ENCODE measurements at places on chromosomes 5 and 9.

DNA sequence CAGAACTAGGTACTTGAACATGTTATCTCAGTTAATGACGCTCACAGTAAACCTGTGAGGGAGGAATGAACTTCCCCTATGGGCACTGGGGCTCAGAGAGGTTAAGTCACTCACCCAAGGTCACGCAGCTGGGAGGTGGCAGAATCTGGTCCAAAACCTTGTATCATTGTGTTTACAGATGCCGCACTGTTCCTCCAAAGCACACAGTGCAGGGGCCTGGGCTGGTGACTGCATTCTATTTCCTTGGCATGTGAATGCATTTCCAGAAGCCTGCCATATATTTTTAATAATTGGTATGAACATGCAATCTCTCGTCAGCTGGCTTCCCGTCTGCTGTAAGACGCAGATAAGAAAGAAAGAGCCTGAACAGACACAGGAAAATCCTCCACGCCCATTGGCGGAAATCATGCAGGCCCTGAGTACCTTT is 77.0 kb upstream of the TBC1D2 start:
- DNase-seq, result no peak

- no peak for DNase-seq
Observed at GRCh38 chr5:161889971-161890370, 42.1 kb downstream of the GABRA1 start.

- DNase-seq, result no peak
Observed at GRCh38 chr5:78756858-78757257, 108.3 kb upstream of the LHFPL2 start.

DNA sequence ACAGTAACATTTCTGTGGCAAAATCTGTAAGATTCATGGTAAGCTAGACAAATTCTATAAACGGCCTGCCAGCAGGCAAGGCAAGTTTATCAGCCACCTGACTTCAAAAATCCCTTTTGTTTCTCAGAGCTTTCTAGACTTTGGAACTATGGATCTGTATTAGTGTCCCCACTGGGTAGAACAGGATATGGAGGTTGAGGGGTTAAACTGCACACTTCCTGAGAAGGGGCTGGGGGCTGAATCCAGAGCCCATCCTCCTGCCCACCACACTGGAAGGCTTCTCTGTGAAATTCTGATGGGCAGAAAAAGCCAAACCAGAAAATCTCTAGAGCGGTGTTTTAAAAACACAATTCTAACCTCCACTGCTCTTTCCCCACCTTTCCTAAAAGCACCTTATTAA is 128.7 kb downstream of the ENTREP1 start:
- DNase-seq, result no peak

GRCh38 chr5:22910523-22910922 is 57.4 kb upstream of the CDH12 start:
- DNase-seq, result no peak

DNA sequence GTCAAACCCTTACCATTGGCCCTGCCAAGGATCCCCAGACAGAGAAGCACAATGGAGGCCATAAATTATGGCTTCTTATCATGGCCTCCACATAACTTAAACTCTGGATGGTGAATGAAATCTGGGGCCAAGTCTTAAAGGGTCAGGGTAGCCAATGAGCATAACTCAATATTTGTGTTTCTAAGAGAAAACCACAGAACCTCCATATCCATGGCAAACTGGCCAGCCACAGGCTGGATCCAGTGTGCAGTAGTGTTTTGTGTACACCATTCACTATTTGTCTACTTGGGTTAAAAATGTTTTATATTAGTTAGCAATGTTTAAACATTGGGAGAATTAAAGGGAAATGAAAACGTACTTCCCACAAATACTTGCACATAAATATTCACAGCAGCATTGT is 60.8 kb downstream of the CDO1 start:
- no peak for DNase-seq

GRCh38 chr5:145204743-145205142 is 630.4 kb downstream of the PRELID2 start:
- no peak for DNase-seq

DNA sequence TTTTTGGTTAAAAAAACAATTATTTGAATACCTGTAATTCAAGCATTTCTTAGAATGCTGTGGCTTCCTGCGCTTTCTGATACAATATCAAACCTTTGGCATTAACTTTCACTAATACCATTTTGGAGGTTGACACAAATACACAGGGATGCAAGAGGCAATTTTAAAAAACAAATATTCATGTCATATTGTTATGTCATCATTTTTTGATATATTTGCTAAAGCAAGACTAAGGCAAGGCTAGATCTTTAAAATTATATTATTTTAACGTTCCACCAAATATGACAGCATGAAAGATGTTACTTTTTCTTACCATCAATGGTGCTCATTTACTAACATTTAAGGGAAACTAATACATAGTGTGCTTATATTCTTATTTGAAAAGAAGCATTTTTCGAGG is 93.4 kb upstream of the FSD1L start:
- DNase-seq, result no peak

- DNase-seq, result no peak
Observed at GRCh38 chr5:145999208-145999607, 62.8 kb downstream of the SH3RF2 start.

DNA sequence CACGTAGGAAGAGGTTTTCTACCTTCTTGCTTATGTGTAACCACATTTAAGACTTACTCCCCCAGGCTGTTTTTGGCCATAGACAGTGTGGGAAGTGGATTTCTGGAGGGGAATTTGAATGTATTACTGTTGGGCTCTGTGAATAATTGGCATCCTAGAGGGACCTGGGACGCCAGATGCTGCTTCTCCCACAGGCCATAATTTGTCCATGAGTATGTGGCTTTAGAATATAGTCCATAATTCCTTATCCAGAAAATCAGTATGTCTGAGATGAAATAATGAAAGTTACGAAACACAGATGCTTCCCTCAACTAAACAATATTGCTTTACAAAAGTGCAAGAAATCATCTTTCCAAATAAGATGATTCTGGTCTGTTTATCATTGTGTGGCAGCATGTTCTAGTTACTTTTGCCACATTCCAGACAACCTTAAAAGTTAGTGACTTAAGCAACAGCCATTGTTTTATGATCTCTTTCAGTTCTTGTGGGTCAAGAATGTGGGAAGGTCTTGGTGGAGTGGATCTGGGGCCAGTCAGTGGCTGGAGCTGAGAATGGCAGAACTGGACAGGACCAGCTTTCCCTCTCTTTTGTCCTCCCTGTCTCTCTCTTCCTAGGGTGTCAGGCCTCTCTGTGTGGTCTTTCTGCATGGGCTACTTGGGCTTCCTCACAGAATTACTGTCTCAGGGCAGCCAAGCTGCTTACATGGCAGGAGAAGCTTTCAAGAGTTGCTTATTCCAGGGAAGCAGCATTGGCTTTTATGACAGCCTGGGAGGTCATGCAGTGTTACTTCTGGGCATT is 79.4 kb downstream of the FBXL7 start:
- DNase-seq, result no peak

GRCh38 chr9:35116898-35117551 is 1.4 kb upstream of the ATOSB start:
- DNase-seq, result peak; percentile 65

DNA sequence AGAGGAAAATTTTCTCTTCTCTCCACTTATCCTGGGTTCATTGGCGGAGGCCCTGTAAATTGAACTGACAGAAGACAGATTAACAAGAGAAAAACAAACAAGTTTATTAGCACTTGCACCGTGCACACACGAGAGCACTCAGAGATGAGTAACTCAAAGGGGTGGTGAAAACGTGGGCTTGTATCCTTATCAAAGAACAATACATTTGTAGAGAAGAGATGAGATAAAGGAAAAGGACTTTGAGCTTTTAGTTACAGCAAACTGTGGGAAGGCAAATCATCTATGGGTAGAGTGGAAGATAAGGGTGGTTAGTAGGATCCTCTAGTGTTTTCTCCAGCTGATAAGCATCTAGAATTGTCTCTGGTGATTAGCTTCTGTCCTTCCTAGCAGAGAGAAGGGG is 44.4 kb upstream of the ROR2 start:
- DNase-seq, result no peak

DNA sequence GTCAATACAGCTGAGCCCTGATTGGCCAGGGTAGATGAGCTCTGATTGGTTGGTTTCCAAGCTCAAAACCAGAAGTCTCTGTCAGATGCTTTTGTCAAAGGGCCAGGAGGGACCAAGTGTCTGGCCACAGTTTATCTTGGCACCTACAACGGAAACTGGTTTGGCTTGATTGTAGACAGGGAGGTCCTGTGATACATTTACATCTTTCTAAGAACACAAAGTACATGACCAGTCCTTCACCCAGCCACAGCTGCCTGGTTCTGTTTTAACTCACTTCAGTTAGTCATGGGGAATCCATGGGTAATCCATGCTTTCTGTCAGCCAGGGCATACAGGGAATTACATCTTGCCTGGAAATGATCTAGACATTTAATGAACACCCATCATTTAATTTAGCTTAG is 171.2 kb downstream of the SLC12A2 start:
- DNase-seq, result no peak

DNA sequence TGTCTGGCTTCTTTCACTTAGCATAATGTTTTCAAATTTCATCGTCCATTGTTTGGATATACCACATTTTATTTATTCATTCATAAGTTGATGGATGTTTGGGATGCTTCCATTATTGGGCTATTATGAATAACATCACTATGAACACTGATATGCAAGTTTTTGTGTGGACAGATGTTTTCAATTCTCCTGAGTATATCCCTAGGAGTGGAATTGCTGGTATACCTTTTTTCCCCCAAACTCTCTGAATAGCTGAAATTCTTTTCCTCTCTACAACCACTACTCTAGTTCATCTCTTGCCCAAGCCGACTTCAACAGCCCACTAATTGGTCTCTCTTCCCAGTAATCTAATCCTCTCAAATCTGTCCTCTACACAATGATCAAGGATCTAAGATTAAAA is 4.7 kb upstream of the ZFR start:
- no peak for DNase-seq

DNA sequence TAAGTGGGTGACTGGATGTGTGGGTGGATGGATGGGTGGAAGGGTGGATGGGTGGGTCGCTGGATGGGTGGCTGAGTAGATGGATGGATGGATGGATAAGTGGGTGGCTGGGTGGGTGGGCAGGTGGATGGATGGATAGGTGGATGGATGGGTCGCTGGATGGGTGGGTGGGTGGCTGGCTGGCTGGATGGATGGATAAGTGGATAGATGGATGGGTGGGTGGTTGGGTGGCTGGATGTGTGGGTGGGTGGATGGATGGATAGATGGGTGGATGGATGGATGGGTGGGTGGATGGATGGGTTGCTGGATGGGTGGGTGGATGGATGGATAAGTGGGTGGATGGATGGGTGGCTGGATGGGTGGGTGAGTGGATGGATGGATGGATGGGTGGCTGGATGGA is 27.3 kb upstream of the CEP72 start:
- no peak for DNase-seq

DNA sequence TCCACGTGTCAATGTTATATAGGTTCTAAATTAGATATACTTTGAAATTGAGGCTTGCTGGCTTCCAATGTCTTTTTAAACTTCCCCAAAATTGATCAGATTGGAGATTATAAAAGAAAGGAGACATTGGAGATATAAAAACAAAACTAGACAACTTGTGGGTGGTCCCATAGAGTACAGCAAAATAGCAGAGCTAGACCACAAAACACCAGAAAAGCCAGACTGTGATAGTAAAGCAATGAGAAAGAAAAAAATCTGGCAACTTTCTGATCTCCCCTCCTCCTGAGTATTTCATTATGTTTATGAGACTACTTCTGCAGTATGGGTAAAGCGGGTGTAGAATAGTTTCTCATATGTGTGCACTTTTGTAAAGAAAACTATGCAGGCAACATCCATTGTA is 713.8 kb upstream of the MEF2C start:
- DNase-seq, result no peak

GRCh38 chr5:142239394-142240159 is 85.2 kb downstream of the SPRY4 start:
- DNase-seq, result no peak

DNA sequence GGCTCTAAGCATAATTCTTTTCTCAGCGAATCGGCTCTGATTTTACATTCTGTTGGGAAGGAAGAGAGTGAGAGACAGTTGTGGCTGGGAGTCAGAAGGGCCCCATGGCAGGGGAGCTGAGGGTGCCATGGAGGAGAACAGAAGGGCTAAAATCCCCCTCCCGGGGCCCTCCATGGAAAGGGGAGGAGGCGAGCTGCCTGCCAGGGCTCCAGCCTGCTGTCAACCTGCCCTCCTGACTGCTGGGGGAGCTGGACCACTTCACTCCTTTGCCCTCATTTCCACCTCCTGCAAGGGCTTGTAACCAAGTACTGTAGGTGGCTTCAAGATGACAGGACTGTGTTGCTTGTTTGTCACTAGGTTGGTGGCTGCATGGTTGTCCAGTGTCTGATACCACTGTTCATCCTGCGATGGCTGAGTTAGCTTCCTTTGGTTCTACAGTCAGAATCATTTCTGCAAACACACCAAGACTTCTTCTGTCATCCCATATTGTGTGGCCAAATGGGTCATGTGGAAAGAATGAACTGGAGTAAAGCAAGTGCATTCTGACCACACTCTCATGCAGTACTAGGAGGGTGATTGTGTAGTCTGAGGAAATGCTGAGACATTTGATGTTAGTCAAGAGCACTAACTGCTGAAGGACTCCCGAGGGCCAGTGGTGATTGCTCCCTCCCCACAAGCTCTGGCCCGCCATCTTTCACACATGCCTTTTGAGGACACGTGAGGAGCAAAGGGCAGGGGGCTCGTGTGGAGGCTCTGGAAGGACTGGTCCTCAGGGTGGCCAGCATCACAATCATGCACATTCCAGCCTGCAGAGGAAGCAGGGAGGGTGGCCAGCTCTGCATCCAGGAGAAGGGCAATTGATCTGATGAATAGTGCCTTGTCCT is 307.2 kb downstream of the GADD45G start:
- DNase-seq, result no peak

- DNase-seq, result no peak
Observed at GRCh38 chr5:125560476-125561225, 814.2 kb upstream of the ZNF608 start.

GRCh38 chr9:85016384-85017006 is 347.0 kb downstream of the NTRK2 start:
- no peak for DNase-seq

- DNase-seq, result no peak
Observed at GRCh38 chr5:110957934-110958333, 113.6 kb upstream of the TSLP start.

DNA sequence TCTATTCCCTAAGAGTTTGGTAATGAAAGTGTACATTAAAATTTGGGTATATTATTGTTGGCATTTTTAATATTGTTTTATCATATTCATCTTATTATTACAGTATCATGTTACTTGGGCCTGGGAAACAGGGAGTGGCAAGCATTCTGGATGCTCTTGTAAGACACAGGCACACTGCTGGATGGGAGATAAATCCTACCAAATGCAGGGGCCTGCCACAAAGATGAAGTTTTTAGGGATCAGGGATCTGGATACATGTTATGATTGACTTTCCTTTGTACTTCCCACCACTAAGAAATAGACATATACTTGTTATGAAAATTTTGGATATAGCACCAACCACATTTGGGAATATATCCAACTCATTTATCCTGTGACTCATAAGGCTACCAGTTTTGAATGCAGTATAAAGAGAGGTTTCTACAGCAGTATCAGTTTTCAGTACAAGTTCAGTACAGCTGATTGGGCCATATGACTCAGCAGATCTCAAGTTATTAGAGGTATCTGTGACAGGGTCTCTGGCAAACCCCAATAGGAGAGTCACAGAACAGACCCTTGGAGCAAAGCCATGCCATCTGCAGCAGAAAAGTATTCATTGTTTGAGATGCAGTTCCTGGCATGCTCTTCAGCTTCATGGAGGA is 360.1 kb downstream of the DMAC1 start:
- no peak for DNase-seq

All from stimulated activated CD8-positive, alpha-beta memory T cell treated with anti-CD3 and anti-CD28 coated beads, Interleukin-2, amount 100 ng/mL, for 48 hours (primary cell).